Karpas-422 (cell line): ENCODE measurements at places on chromosomes 4 and X. TPM values are rescaled to one million over a fixed set of nuclear protein-coding genes. Genes with fewer than 3 reads are reported as not detected.

Gene EXOC1L
- total RNA-seq, result not detected in 2 replicates

Gene FAM241A
- 0.14 and 0.60 TPM in 2 replicates for total RNA-seq

Gene SOWAHB
- not detected in 2 replicates for total RNA-seq

Gene C4orf36
- not detected in 2 replicates for total RNA-seq

Gene MAGIX
- 1.7 TPM in 1 of 2 replicates, not detected in the other for total RNA-seq

- DNase-seq, result no peak
Observed at GRCh38 chr4:12120968-12121367, 692.3 kb upstream of the HS3ST1 start.

DNA sequence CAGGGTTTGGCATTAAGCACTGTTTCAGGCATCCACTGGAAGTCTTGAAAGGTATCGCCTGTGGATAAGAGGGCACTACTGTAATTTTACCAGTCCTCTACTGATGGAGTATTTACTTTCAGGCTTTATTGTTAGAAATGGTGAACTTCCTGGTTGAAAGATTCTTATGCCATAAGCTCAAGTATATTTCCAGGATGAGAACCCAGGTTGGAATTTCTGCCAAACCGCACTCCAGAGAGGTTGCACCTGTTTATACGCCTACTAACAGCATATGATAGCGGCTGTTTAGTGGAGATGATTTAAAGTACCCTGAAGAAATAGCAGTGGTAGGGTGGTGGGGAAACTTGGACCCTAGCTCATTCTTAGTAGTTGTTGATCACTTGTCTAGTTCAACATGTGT, 9.9 kb downstream of the FNIP2 start:
- no peak for DNase-seq

DNA sequence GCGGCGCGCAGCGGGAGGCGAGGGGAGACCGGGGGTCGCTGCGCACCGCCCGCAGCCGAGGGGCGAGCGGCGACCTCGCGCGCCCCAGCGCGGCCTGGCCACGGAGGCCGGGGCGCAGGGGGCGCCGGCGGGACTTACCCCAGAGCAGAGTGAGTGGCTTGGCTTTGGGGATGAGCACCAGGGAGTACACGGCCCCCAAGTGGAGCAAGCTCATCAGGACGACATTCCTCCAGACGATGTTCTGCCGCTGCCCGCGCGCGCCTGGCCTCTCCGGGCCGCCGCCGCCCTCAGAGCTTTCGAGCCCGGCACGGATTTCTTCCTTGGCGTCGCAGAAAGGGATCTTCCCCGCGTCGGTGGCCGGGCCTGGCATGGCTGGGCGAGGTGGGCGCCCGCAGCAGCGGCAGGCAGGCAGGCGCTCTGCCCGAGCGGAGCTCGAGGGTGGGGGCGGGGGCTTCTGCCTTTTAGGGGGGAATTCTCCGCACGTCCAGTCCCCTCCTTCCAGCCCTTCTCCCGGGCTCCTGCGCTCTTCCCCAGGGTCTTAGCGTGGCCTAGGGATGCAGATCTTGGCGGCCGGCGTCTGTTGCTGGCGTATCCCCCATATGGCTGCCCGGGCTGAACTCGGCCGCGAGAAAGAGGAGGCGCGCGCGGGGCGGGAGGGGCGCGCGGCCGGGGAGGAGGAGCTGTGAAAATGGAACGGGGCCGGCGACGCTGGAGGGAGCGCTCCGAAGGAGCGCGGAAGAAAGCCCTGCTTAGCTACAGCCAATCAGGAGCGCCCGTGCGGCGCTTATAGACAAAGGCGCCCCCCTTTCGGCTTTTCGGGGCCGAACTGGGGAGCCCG, at the start of gene SCD5:
TSS of gene SCD5 (minus strand) at position 629 of the 838 bp plus-strand sequence. CDS start at position 370, 259 bp downstream.
- peak; percentile 91 for DNase-seq

- no peak for DNase-seq
Observed at GRCh38 chr4:48242511-48243195, 27.0 kb downstream of the TEC start.

DNA sequence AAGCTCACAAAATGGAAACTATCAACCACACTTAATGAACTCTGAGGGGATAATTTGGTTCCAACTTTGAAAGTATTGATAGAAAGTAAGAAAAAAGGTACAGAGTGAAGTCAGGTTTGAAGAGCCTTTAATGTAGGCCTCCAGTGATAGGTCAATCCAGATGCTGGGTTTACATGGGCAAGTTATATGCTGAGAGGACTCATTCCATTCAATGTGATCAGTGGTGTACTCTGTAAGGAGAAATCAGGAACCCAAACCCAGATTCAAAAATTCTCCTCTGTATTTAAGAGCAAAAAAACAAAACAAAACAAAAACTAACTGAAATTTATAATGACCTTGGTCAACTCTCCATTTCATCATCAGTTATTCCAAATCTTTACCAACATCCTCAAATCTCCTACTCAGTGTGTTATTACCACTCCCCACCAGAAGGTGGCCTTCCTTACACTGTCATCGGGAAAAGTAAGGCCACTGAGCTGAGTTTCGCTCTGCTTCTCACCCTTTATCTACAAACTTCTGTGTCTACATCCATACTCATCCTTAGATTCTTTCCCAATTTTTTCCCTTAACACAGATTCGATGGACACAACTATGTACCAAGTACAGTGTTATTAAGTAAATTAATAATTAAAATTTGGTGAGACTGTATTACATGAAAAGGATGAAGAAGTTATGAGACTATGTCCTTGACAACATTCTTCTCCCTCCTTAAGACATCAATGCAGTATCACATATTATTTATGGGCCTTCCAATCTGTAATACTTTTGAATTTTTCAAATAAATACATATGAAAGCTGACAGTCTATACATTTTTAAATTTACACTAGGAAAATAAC, 88.3 kb downstream of the ZAR1 start:
- DNase-seq, result peak; percentile 78

GRCh38 chrX:2697306-2697705, 6.2 kb downstream of the CD99 start:
- DNase-seq, result no peak

DNA sequence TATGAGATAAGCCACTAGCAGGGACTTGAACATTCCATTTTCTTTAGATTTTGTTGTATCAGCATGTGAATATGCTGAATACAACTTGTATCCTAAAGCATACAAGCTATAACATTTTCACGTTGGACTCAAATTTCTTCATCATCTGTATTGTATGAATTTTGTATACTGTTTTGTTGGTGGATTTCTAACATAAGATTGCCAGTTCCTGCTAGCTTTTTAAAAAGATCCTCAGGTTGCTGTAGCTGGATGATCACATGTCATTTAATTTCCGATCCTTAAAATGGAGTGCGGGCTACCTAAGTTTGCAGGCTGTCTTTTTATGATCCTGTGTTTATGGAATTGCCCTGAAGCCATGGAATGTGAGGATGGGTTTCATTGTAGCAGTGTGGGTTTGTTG, 6.9 kb downstream of the PDLIM5 start:
- no peak for DNase-seq

DNA sequence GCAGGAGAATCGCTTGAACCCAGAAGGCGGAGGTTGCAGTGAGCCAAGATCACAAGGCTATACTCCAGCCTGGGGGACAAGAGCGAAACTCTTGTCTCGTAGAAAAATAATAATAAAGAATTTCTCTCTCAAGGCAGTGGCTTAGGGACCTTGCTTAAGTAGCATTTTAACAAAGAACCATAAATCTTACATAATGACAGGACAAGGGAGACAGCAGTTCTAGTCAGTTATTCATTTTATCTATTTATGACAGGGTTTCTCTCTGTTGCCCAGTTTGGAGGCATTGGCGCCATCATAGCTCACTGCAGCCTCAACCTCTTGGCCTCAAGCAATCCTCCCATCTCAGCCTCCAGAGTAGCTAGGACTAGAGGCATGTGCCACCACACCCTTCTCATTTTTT, 31.9 kb upstream of the NOCT start:
- no peak for DNase-seq

- DNase-seq, result no peak
Observed at GRCh38 chrX:132831336-132831973, 127.0 kb downstream of the HS6ST2 start.

- DNase-seq, result no peak
Observed at GRCh38 chrX:70485466-70485865, 40.8 kb downstream of the DLG3 start.

- no peak for DNase-seq
Observed at GRCh38 chrX:125340490-125340889, 20.8 kb downstream of the TEX13C start.

GRCh38 chrX:150772150-150772970, 79.2 kb downstream of the MTMR1 start:
- peak; percentile 91 for DNase-seq

GRCh38 chr4:7792616-7793015, 147.0 kb downstream of the AFAP1 start:
- DNase-seq, result peak; percentile 60
